ENCODE measurements at places on chromosomes 11 and 22.

- DNase-seq, result no peak
Observed at GRCh38 chr11:115104851-115105453, 399.3 kb downstream of the CADM1 start.

DNA sequence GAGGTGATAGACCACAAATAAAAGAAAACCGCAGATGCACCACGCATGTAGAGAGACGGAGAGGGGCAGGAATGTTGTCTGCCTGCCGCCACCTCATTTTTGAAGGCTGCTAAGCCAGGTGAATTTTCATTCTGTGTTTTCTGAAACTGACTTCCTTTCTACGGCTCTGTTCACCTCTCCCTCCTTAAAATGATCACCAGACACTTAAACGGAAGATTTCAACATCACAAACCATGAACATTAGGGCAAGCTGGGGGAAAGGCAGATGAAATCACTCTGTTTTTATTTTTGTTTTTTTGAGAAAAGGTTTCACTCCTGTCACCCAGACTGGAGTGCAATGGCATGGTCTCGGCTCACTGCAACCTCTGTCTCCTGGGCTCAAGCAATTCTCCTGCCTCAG is 232.4 kb downstream of the MIAT start:
- DNase-seq, result no peak

DNA sequence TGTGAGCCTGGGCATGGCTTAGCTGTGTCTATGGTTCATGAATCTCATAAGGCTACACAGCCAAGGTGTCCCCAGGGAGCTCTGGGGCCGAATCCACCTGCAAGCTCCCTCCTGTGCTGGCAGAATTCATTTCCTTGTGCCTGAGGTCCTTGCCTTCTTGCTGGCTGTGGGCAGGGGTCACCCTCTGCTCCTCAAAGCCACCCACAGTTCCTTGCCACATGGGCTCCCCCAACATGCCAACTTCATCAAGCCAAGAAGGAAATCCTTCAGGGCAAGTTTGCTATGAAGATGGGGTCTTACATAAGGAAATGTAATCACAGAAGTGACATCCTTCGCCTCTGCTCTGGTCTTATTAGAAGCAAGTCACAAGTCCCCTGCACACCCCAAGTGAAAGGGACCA is 24.8 kb downstream of the LARGE1 start:
- no peak for DNase-seq

- DNase-seq, result no peak
Observed at GRCh38 chr11:745428-745827, 1.8 kb upstream of the TALDO1 start.

DNA sequence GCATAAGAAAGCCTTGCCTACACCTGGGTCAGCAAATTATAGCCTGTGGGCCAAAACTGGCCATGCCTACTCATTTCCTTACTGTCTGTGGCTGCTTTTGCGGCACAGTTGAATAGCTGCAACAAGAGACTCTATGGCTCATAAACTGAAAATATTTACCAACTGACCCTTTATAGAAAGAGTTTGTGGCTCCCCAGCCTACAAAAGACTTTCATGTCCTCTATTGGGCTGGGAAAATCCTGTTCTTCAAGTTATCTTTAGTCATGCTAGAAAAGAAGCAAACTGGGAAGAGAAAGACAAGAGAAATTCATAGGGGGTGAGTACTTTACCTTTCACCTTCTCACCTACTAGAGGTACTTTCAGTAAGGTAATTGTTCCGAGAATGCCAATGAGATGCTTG is 175.1 kb downstream of the SWAP70 start:
- DNase-seq, result no peak
